ENCODE measurements at places on chromosomes 1 and 21.

- no peak for DNase-seq
Observed at GRCh38 chr1:234528074-234528865, 49.3 kb upstream of the TARBP1 start.

GRCh38 chr1:109299558-109300343 is 7.1 kb downstream of the MYBPHL start:
- no peak for DNase-seq

GRCh38 chr1:56335394-56335793 is 244.0 kb downstream of the PLPP3 start:
- no peak for DNase-seq

GRCh38 chr1:81432654-81433109 is 368.1 kb upstream of the ADGRL2 start:
- DNase-seq: no peak

GRCh38 chr1:160836981-160837557 is 25.6 kb downstream of the CD244 start:
- no peak for DNase-seq

DNA sequence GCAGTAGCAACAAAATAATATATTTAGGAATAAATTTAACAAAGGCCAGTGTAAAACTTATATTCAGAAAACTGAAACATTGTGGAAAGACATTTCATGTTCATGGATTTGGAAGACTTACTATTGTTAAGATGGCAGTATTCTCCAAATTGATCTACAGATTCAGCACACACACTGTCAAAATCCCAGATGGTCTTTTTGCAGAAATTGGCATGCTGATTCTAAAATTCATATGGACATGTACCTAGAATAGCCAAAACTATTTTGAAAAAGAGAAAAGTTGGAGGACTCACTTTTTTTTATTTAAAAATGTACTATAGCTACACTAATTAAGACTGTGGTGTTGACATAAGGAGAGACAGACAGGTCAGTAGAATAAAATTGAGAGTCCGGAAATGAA is 32.0 kb upstream of the SH3D21 start:
- DNase-seq: no peak

DNA sequence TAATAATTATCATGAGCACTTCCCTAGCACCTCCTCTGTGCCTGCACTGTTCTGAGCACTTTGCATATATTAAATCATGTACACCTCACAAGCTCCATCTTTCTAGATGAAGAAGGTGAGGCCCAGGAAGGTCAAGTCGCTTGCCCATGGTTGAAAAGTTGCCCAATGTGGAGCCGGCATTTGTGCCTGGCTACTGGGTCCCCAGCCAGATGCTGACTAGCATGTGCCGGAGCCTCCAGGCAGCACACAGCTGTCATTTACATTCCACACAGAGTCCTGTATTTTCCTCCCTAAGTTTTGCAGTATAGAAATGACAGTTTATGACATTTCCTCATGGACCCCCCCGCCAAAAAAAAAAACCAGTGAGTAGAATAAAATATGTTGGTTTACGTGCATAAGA is 94.3 kb downstream of the BCAR3 start:
- DNase-seq: no peak

GRCh38 chr1:219387211-219387610 is 213.5 kb downstream of the LYPLAL1 start:
- DNase-seq: no peak

- DNase-seq: no peak
Observed at GRCh38 chr1:36446271-36446670, 4.0 kb downstream of the OSCP1 start.

- DNase-seq: no peak
Observed at GRCh38 chr1:12067900-12068821, 5.1 kb downstream of the TNFRSF8 start.

DNA sequence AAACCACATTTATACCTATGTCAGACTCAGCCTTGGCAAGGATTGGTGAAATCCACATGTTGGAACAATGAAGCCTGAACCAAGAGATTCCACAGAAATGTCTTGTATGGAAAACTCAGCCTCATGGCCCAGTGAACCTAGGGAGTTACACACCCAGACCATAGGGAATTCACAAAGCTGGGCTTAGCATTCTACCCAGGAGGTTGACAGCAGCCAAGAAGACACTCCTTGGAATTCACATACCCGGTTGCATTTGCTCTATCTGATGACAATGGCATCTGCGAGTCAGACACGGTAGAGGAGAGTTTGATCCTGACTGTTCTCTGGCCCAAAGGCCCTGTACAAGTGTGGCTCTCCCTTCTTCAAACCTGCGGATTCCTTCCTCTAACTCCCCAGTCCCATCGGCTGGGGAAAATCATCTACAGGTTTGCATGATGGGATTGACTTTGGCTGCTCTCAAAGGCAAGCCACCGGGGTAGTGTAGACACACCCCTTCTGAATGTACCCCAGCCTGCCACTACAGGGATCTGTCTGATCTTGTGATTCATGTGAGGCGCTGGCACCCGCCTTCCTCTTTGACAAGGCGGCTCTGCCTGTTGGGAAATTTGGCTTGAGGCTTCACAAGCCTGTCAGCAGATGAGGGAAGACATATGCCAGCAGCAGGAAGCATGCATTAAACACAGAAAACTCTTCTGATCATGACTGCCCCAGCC is 297.3 kb upstream of the KAZN start:
- no peak for DNase-seq

DNA sequence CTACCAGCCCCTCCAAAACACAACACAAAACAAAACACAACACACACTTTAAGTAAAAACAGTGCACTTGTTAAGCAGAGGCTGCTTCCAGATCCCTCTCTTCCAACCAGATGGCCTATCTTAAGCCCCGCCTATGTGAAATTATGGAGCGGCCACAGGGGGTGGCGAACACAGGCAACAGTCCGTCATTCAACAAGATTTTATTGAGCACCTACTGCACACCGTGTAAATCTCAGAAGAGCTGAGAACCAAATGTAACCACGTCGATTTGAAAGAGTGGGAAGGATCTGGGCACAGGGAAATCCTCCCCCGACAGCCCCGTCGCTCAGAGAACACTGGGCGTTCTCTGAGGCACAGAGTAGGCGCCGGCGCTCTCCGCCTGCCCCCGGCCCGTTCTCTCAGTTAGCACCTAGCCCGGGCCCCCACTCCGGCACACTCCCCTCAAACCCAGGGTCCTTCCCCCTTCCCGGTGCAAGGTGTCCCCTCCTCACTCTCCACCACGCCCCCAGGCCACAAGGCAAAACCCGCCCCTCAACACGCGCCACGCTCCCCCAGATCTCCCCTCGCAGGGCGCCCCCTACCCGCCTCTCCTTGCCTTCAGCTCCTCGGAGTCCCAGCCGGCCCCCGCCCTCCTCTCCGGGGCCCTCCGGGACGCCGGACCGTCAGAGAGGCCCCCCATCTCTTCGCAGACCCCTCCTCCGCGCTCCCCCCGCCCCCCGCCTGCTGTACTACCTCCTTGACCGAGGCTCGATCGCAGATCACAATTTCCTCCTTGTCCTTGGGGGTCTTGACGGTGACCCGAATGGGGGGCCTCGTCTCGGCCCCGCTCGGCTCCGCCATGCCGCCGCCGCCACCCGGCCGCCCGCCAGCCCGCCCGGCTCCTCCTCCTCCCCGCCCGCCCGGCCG is 483 bp downstream of the UBQLN4 start:
- peak; percentile 55 for DNase-seq
